ENCODE measurements at places on chromosomes 1 and 21.
A peak's percentile ranks its signal among the peaks of the same experiment; 100 is the strongest.

GRCh38 chr1:151520359-151520758 lies 9.2 kb downstream of the CGN start:
- DNase-seq: no peak

DNA sequence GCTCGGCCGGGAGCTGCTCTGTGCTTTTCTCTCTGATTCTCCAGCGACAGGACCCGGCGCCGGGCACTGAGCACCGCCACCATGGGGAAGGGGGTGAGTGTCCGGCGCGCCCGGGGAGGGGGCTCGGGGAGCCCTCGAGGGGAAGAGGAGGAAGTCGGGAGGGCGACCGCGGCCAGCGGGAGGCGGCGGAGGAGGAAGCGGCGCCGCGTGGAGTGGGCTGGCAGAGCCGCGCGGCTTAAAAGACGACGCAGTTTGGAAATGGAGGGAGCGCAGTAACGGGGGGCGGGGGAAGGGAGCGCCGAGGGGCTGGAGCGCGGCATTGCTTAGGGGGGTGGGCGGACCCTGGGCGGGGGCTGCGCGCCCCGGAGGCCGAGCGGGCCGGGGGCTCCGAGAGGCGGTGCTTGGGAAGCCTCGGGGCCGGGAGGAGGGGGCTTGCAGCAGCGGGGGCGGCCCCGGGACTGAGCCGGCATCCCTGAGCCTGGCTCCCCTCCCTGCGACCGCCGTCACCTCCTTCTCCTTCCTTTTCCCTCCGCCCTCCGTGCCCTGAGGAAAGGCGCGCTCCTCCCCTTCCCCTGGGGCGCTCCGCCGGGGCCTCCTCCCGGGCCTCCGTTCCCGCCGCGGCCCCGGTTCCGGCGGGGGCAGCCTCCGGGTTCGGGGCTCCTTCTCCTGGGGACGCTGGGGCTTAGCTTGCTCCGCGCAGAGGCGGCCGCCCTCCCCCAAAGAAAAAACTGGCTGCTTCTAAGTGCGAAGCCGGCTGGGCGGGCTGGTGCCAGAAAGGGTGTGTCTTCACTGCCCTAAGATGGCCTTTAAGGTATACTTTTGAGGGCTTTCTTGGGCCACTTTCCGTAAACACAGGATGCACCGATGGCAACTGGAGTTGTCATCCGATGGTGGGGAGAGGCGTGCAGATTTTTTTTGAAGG lies 648 bp downstream of the ATP1A1 start:
- peak; percentile 17 for DNase-seq

GRCh38 chr1:63643517-63643916 lies 50.3 kb downstream of the PGM1 start:
- no peak for DNase-seq

GRCh38 chr1:31396633-31397351 lies 16.2 kb upstream of the SERINC2 start:
- no peak for DNase-seq

- DNase-seq: no peak
Measured at GRCh38 chr1:218068241-218068640, 216.9 kb upstream of the RRP15 start.

DNA sequence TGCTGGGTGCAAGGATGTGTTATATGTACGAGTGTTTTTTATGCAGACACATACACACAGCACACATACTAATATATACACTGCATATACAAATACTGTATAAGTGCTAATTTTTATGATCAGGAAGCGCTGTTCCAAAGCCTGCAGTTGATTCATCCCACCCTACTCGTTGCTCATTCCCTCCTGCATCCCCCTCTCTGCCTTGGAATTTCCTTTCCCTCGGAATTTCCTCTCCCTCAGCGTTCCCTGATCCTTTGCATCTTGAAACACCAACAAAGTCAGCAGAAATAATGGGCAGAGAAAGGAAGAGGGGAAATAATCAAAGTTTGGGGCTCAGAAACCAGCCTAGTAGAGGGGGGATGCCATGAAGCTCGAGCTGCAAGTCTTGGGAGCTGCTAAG lies 98.9 kb downstream of the CSMD2 start:
- DNase-seq: no peak

DNA sequence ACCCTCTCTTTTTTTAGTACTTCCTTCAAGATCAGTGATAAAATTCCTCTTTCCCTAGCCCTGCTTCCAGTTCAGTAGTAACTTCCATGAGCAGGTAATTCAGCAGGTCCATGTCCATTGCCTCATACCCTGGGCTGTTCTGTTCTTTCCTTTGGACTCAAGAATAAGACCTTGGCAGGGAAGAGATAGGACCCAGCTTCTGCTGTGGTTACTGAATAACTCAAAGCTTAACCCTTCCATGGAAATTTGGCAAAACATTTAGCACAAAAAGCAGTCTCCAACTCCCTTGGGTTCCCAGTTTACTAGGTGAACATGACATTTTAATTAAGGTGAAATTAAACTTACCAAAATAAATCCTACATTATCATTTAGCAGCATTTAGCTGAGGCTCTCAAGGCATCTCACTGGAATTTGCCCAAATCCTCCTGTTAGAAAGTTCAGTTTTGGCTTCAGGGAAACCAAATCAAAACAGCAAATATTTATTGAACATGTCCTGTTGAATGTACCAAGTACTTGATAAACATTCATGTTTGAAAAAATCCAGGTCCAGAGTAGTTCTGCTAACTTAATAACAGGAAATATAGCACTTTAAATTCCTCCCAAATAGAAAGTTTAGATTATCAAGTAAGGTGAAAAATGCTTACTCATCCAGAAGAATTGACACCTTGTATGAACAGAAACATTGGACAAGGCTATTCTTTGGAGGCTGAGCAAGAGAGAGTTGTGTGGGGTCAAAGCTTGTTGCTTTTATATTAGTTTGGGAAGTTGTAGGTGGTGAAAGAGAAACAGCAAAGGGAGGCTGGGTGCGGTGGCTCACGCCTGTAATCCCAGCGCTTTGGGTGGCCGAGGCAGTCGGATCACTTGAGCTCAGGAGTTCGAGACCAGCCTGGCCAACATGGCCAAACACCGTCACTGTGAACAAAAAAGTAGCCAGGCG lies 8.4 kb upstream of the SERPINC1 start:
- DNase-seq: no peak

- no peak for DNase-seq
Measured at GRCh38 chr1:219917851-219918466, 10.4 kb downstream of the SLC30A10 start.

GRCh38 chr1:219650880-219651279 lies 38.0 kb upstream of the ZC3H11B start:
- no peak for DNase-seq

GRCh38 chr1:204670152-204670927 lies 15.2 kb downstream of the LRRN2 start:
- DNase-seq: no peak

- no peak for DNase-seq
Measured at GRCh38 chr1:221164029-221164428, 284.8 kb downstream of the HLX start.

GRCh38 chr1:222057162-222057561 lies 315.3 kb upstream of the DUSP10 start:
- no peak for DNase-seq

DNA sequence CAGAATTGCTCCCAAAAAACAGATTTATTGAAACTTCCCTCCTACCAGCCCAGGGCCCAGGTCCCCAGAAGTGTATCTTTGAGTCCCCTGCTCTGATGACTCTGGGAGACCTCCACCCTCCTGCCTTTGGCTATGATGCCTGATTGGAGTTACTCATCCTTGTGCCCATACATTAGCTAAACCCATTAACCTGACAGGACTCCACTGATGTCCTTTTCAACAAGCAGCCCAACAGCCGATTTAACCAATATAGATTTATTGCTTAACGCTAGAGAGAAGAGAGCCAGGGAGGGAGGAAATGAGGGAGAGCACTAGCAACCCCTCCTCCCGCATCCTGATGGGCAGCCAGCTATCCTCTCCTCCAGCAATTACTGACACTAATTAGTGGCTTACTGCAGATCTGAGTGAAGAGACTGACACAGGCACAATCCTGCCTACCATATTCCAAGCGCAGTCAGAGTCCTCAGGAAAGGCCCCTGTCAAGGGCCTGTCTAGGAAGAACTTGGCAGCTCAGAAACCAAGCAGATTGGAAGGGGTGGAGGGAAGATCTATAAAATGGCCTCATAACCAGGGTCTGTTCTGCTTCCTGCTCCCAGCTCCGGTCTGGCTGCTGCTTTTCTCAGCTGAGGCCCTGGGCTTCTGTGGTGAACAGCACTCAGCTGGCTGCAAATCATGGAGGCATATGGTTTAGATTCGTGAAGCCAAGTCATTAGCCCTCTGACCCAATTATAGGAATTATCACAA lies 484.5 kb upstream of the DAB1 start:
- no peak for DNase-seq

DNA sequence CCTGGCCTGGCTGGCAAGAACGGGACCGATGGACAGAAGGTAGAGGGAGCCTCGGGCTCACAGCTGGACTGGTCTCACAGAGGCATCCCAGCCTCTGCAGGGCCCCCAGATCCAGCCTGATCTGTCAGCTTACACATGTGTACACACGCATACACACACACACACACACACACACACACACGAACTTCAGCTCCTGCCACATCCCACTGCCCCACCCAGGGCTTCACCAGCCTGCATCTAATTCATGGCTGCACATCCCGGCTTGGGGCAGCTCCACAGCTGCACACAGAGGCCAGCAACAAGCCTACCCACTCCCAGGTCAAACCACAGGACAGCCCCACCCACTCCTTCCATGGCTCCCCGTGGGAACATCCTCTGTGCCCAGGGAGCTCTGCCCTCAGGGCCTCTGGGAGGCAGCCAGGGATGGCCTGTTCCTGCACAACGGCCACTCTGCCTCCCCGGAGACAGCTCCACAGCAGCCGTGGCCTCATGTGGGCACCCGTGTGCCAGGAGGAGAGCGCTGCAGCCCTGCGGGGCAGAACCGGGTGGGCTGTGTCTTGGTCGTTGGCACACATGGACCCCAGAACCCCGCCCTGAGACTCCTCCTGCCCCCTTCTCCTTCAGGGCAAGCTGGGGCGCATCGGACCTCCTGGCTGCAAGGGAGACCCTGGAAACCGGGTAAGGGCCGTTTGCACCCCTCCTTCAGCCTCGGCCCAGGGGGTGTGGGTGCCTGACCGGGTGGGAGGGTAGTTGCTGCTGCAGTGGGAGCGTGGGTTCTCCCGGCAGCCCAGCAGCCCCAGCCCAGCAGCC lies 19.1 kb downstream of the COL6A2 start:
- peak; percentile 20 for DNase-seq

GRCh38 chr21:39180429-39181019 lies 2.7 kb downstream of the PSMG1 start:
- no peak for DNase-seq

DNA sequence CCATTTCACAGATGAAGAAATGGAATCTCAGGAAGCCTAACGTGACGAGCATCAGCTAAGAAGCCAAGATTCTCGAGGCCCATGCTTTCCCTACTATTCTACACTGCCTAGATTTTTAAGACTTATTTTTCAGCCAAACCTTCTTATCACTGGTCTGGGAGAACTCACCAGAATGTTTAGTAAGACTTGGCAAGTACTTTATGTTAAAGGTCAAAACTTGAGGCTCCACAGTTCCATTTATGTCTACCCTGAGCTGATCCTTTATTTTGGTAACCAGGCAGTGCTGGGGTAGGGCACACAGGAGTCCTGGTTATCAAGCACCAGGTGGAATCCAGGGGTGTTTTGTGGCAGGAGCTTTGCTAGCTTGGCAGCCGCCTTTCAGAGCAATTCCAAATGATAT lies 16.8 kb downstream of the PLXNA2 start:
- DNase-seq: no peak

DNA sequence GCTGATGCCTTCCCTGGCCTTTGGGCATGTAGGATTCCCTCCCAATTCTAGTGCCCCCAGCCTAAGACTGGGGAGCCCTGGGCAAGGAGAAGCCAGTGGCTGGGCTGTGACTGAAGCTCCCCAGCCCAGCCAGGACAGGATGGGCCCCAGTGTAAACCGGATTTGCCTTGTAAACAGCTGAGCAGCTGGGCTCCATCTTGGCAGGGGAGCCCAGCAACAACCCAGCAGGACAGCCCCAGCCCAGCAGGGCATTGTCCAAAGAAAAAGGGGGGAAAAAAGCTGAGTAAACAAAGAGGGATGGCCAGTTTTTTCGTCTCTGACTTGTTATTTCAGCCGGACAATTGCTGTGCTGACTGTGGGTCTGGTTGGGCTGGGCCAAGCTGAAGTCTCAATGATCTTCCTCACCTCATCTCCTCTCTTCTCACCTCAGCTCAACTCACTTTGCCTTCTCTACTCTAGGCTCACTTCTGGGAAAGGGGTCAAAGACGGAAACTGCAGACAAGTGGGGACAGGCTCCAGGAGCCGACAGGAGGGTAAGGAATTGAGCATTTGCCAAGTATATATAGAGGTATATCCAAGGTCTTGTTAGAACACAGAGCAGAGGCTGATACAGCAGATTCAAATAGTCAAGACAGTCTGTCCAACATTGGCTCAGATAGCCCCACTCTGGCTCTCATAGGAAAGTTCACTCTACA lies 97.7 kb downstream of the TMEM53 start:
- no peak for DNase-seq

GRCh38 chr1:9792156-9793042 lies 31.4 kb downstream of the CLSTN1 start:
- DNase-seq: no peak

GRCh38 chr1:21149855-21150432 lies 26.8 kb downstream of the EIF4G3 start:
- DNase-seq: peak; percentile 36

- DNase-seq: no peak
Measured at GRCh38 chr21:27001526-27001925, 34.6 kb upstream of the ADAMTS5 start.

DNA sequence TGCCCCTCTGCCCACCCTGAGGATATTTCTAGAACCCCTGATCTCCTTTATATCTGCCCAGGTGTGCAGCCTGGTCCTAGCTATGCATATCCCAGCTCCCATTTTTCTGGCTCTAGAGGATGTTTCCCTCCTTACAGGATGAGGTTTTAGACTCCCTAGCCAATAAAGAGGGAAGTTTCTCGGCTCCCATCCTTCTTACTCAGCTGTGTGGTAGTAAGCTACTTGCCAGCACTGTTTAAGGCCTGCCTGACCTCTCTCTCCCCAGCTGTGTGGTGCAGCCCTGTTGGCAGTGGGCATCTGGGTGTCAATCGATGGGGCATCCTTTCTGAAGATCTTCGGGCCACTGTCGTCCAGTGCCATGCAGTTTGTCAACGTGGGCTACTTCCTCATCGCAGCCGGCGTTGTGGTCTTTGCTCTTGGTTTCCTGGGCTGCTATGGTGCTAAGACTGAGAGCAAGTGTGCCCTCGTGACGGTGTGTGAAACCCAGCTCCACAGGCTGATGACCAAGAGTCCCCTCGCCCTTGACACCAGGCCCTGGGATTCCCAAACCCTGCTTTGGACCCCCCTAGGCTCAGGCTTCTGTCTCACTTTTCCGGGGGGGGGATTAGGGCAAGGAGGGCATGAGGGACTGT lies 7.8 kb upstream of the P3R3URF start:
- DNase-seq: no peak

All from 8988T (cell line).